Tracheal epithelial cell (primary cell): ENCODE measurements at places on chromosomes 12 and 14. TPM values are rescaled to one million over a fixed set of nuclear protein-coding genes. Genes with fewer than 3 reads are reported as not detected.

NAB2 gene
- total RNA-seq: 40.9 and 60.0 TPM in 2 replicates

FLVCR2 gene
- total RNA-seq: 1.7 and 2.8 TPM in 2 replicates

MYBPC1 gene
- not detected in 2 replicates for total RNA-seq

POU6F1 gene
- 0.64 and 0.96 TPM in 2 replicates for total RNA-seq

CCND2 gene
- total RNA-seq: 158 and 234 TPM in 2 replicates

CLEC1B gene
- not detected in 2 replicates for total RNA-seq
